ENCODE measurements at places on chromosomes 2 and 18.
A peak's percentile ranks its signal among the peaks of the same experiment; 100 is the strongest.

GRCh38 chr2:28544922-28545589 is 49.2 kb downstream of the PLB1 start:
- no peak for DNase-seq

GRCh38 chr18:37586656-37587225 is 21.1 kb upstream of the CELF4 start:
- DNase-seq: no peak

- no peak for DNase-seq
Measured at GRCh38 chr2:112795774-112796173, 11.5 kb upstream of the IL1A start.

DNA sequence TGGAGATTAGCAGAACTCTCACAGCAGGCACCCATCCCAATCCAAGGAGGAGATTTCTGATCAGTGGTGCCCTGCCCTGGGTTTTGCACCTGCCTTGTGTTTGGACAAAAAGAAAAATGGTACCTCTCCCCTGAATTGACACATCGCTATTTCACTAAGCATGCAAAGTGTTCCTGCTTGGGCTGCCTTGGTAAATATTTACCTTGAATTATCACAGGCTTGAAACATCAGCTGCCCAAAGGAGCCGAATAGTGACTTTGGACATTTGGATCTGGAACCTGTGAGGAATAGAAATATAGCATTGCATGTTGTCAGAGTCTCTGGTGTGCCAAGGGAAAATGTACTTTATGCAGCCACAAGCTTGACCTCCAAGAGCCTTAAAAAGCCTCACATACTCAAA is 926.4 kb upstream of the FANCL start:
- DNase-seq: no peak

DNA sequence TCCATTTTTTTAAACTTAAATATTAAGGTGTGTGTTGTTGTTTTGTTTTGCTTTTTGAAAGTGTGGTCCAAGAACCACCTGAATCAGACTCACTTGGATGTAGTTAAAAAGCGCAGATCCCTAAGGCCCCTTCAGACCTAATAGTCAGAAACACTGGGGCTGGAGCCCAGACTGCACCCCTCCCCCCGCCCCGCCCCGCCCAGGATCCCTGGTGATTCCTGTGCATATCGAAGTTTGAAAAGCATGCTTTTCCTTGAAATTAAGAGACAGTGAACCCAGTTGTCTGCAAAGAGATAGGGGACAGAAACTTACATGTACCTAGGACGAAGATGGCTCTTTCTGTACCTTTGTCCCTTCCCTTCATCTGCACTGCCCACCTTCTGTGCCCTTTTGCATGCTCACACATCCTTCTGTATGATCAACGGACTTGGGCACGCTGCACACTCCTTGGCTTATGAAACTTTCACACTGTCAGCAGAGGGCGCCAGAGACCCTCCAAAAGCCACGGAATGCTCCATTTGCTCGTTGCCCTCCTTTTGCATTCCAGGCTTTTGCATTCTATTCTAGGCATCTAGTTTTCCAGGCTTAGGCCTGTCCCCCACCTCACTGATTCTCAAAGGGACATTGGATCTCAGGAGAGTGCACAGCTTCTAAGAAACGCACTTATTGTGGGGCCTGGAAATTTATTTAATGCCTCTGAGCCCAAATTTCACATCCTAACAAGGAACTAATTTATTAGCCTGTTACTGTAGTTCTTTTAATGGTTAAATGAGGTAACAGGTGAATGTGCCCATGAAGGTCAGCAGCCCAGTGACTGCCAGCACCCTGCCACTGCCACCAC is 32.8 kb upstream of the SLC14A1 start:
- DNase-seq: peak; percentile 28

GRCh38 chr2:209942426-209942825 is 60.0 kb upstream of the RPE start:
- DNase-seq: no peak

DNA sequence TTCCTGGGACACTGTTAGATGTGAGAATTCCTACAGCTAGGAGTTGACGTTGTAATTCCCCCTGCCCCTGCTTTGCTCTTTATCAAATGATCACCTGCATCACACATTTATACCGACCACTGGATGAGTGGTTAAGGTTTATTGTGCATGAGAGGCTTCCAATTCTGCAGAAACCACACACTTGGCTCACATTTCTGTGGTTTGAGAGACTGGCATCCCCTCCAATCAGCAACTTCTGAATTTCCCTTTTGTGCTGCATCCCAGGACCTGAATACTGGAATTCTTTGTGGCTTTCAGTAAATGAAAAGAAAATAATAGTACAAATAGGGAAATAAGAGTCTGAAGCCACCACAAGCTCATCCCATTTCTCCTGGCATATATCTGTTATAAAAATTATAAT is 628.7 kb upstream of the PIK3C3 start:
- no peak for DNase-seq

- no peak for DNase-seq
Measured at GRCh38 chr2:199136242-199136641, 321.5 kb downstream of the SATB2 start.

DNA sequence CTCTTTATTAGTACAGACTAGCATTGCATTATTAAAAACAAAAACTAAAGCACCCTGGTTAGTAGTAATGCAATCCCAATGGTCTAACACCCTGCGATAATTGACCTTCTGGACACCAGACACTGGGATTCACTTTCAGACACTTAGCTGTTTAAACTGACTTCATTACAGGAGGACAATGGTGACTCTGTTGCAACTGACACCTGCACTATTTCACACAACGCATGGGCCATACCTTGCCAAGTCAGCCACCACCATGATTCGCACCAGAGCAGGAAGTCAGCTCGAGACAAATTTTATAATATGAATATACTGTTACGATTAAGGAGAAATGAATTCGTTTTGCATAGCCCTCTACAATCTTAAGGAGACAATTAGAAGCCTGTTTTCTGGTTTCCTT is 150.7 kb downstream of the MEIS1 start:
- DNase-seq: no peak

DNA sequence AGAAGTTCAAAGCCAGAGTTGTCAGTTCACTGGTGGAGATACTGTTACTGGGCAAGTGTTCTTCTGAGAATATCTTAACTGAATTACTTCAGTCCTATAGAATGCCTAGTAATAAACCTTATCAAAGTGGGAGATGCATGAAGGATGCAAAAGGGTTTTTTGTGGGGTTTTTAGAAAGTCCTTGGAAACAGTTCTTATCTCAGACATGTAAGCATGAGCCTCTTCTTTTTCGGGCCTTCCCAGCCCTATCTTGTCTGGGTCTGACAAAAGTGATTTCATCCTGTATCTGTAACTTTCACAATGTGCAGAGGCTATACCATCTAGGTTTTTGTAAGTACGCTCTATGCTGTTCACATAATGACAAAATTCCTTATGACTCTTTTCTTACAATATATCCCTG is 255.5 kb downstream of the MYO3B start:
- no peak for DNase-seq

DNA sequence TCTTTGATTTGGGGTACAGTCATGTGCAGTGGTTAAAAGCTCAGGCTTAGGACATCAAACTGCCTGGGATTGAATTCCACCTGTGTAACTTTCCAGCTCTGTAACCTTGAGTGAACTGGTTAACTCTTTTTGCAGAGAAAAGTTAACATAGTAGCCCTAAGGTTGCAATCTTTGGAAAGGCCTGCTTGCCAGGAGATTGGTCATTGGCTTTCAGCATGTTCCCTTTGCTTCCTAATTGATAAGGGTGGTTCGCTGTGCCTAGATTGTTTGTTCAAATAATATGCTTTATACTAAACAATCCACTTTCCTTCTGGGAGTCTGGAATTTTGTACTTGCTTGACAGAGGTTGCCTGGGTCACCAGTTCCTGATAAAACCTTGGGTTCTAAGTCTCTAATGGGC is 86.8 kb downstream of the PIK3C3 start:
- DNase-seq: no peak

- DNase-seq: no peak
Measured at GRCh38 chr2:176339208-176339607, 70.0 kb downstream of the MTX2 start.

- no peak for DNase-seq
Measured at GRCh38 chr18:2917259-2918047, 70.6 kb downstream of the EMILIN2 start.

All from T-helper 1 cell (primary cell).